AG09309 (cell line): ENCODE measurements at places on chromosomes 3 and 15.
A peak's percentile ranks its signal among the peaks of the same experiment; 100 is the strongest.

GRCh38 chr15:56234804-56235203 is 8.9 kb downstream of the RFX7 start:
- no peak for DNase-seq

- no peak for DNase-seq
Observed at GRCh38 chr15:92654662-92655061, 913 bp downstream of the FAM174B start.

GRCh38 chr3:135503760-135504686 is 461.5 kb upstream of the PPP2R3A start:
- DNase-seq, result peak; percentile 25

DNA sequence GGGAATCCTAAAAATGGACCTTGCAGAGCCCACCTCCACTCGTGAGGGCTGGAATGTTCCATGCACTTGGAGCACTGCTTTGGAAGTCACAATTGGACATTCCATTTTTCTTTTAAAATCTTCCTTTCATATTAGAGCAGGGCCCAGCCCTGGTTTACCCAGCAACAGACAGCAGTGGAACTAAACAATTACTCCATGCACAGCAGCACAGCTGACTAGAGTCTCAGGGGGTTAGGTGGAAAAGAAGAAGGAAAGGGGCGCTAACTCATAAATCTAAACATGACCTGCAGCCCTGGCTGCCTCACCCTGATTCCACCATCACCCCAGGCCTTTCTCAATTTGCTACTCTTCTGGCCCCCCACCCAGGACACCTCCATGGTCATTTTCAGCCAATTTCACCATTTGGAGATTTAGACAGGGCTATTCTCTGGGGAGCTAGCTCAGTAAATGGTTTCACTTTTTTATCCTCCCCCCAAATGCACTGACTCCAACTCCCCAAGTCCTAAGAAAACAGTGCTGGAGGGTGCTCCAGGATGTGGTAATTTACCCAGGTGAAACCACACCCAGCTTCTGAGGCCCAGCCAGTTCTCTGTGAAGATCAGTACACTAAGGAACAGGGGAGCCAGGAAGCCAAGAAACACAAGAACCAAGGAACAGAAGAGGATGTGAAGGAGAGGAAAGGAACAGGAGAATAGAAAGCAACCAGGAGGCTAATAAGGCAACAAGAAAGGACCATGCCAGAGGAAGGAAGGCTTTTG is 1.6 kb upstream of the LRRC31 start:
- no peak for DNase-seq

- DNase-seq, result no peak
Observed at GRCh38 chr3:29281094-29281343, 148 bp downstream of the RBMS3 start.
